NCI-H1048 (cell line): ENCODE measurements at places on chromosomes 6 and 20.

GRCh38 chr6:20463396-20463795, 61.7 kb downstream of the E2F3 start:
- DNase-seq: no peak

DNA sequence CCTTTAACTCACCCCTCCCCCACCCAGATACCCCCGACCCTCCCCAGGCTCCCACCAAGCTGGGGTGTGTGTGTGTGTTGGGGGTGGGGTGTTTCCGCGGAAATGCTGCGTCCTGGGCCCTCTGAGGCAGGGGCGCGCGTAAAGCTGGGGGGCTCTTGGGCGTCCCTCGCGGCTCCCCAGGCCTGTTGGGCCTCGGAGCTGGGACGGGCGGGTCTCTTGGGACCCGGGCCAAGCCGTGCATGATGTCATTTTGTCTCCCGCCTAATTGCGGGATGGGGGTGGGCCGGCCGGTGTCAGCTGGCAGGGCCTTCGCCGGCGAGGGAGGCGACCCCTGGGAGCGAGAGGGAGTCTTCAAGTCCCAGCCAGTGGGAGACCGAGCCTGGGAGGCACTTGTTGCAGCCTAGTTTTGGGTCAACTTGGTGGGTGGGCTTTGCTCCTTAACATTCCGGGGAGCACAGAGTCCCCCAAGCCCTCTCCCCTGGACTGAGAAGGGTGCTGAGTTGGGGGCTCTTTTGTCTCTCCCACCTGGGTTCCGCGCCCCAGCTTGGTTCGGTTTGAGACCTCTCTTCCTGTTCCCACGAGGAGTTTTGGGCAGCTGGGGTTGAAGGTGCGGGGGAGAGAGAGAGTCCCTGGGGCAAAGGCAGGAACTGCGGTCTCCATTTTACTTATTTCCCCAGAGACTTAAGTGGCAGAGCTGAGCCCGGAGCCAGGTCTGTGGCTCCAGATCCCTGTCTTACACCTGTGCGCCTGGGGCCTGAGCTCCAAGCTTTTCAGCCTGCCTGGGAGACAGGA, 623 bp downstream of the MYBL2 start:
- no peak for DNase-seq

DNA sequence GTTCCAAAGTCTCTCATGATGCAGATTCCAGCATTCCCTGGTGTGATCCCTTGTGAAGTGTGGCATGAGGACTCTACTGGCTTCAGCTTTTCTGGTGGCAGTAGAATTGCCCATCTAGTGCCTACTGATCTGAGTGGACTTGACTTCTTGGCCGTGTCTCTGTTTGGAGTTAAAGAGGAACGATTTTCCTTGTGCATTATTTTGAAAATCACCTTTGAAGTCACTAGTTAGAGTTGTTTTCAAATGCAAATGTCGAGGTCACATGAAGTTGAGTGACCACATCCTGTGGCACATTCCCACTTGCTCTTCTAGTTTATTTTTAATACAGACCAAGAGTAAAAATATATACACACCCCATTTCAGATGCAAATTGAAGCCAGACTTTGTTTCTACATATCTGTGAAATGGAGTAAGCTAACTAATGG, 270.7 kb upstream of the TAB2 start:
- no peak for DNase-seq

- DNase-seq: no peak
These were observed 22.0 kb upstream of the RIPK1 start for GRCh38 chr6:3046295-3046694.

DNA sequence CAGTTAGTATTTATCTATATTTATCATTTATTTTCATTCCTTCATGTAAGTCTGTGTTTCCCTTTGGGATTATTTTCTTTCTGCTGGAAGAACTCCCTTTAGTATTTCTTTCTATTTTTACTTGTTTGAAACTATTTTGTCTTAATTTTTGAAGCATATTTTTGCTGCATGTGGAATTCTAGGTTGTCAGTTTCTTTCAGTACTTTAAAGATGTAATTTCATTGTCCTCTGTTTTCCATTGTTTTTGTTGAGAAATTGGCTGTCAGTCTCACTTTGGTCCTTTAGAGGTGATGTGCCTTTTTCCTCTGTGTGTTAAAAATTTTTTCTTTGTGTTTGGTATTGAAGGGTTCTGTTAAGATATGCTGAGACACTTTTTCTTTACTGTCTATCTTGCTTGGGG, 17.1 kb downstream of the RNF182 start:
- no peak for DNase-seq

GRCh38 chr6:98590997-98591396, 243.4 kb upstream of the POU3F2 start:
- DNase-seq: no peak

DNA sequence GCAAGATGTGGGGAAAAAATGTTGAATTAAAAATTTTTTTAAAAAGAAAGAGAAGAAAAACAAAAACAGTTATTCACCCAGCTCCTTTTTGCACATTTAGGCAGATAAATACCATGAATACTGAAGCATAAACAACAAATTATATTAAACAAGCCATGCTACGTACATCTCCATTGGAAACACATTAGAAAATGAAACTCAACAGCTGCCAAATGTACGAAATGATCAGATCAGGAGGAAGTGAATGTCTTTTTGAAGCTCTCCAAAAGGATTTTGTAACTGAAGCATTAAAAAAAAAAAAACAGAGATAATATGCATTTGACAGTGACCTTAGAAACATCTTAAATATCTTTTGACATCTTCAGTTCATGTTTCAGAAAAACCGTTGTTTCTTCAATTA, 56.7 kb downstream of the CD83 start:
- no peak for DNase-seq

- no peak for DNase-seq
These were observed 148.2 kb downstream of the BCKDHB start for GRCh38 chr6:80254716-80255115.

DNA sequence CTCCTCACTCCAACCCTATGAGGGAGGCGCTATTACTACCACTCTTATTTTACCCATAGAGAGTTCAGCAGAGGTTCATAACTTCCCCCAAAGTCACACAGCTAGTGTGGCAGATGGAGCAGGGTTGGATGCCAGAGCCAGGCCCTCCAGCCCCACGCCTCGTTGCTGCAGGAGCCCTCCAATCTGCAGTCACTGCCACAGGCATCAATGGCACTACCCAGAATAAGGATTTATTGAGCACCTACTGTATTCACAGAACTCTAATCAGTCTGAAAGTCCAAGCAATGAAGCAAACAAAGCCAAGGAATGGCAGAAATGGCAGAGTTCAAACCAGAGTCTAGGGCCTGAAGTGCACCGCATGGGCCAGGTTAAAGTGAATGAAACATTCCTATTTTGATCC, 144.9 kb downstream of the LPA start:
- DNase-seq: no peak

DNA sequence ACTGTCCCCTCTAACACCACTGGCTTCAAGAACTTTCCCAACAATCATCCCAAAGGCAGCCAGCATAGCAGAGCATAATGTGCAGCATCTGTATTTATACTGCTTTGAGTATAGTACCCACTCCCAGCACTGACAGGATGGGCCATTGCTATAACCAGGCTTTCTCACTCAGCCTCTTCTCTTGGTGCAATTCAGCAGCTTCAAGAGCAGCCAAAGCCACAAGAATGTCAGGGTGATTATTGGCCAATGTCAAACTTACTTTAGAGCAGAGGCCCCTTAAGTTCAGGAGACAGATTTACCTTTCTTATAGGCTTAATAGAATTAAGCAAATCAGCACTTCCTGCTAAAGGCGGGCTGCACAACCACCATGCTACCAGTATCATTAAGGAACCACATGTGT, 232.4 kb upstream of the RSPO3 start:
- DNase-seq: no peak

GRCh38 chr6:96963809-96964208, 39.3 kb downstream of the KLHL32 start:
- DNase-seq: no peak

DNA sequence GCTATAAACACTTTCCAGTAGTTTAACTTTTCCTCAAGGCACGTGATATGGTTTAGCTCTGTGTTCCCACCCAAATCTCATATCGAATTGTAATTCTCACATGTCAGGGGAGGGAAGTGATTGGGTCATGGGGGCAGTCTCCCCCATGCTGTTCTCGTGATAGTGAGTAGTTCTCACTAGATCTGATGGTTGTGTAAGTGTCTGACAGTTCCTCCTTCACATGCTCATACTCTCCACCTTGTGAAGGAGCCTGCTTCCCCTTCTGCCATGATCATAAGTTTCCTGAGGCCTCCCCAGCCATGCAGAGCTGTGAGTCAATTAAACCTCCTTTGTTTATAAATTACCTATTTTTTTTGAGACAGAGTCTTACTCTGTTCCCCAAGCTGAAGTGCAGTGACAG, 127.9 kb downstream of the DTNBP1 start:
- DNase-seq: no peak

GRCh38 chr20:63520934-63521601, 503 bp downstream of the PPDPF start:
- peak; percentile 49 for DNase-seq

- DNase-seq: no peak
These were observed 77.6 kb downstream of the SRC start for GRCh38 chr20:37423545-37423944.

- no peak for DNase-seq
These were observed 124.9 kb upstream of the NRN1 start for GRCh38 chr6:6131492-6132109.

DNA sequence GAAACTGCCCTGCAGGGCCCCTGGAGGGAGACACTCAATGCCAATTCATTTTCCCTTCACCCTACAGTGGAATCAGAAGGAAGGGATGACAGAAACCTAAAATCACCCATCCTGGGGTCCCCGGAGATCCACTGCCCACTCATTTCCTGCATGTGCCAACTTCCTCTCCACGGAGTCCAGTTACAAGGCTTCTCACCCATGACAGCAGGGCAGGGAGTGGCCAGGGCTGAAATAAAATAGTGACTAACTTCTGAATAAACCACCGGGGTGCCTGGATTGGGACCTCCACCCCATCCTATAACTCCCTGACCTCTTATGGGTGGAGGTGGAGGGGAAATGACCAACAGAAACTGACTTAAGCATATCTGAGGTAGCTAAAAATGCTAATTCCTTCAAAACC, 362.3 kb downstream of the MAFB start:
- no peak for DNase-seq

- DNase-seq: peak; percentile 32
These were observed 20.8 kb upstream of the HCK start for GRCh38 chr20:32031007-32031958.

- no peak for DNase-seq
These were observed 48.2 kb downstream of the PLG start for GRCh38 chr6:160750276-160750689.

- no peak for DNase-seq
These were observed 7.7 kb upstream of the ISM1 start for GRCh38 chr20:13213335-13213734.

DNA sequence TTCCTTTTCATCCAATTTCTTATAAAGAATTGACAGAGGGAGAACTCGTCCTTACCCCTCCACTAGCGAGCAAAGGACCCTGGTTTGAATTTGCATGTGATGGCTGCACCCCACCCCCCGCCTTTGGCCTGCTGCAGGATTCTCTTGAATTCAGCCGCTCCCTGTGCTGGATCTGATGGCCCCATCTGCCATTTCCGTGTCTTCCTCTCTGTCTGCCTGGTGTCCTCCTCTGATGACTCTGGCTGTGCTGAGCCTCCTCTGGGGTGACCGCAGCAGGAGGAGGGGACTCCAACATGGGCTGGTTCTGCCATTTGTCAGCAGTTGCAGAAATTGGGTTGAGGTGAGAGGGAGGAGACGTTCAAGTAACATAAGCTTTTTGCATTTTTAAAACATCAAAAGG, 188.8 kb downstream of the DLL1 start:
- no peak for DNase-seq

DNA sequence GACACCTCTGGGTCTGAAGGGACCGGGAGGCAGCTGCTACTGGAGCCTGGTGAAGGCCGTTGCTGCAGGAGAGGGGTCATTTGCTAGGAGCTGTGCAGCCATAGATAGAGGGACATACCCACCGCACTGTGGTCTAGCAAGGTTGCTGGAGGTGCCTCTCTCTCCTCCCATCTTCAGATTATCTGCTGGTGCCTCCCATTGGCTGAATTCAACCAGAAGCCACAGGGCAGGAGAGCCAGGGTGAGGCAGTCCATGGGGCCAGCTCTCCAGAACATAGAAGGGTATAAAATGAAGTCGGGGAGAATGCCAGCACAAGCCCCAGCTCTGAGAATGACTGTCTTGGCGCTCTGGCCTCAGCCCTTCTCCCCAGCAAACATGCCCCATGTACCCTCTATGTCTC, 98.0 kb downstream of the VEGFA start:
- no peak for DNase-seq

DNA sequence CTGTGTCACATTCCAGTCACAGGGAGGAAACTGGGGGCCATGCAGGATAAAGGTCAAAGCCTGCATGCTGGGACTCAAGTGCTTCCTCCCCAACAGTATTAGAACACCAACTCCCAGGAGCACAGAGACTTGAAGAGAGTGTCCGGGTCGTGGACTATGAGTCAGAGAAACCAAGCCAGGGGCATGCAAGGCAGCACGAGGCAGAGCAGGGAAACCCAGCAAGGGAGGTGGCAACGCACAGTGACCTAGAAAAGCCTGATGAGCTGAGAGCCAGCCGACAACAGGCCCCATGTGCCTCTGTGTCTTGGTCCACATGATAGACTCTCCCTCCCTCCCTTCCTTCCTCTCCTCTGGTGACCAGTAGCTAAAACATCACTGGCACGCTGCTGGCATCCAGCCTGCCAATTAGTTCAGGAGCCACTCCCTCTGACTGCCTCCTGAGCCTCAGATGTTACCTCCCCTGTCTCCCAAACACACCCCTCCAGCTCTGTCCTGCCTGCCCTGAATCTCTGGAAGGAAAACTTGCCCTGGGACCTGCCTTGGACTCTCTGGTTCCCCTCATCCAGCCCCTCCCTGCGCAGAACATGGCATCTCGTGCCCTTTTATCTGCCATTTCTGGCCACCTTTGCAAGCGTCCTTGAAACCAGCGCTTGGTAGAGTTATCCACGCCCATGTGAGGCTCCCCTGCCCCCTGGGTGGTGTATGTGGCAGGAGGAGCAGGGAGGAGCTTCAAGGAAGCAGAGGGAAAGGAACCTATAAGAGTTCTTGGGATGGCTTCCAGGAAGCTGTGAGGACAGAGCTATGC, 16.2 kb upstream of the RNF39 start:
- DNase-seq: no peak

DNA sequence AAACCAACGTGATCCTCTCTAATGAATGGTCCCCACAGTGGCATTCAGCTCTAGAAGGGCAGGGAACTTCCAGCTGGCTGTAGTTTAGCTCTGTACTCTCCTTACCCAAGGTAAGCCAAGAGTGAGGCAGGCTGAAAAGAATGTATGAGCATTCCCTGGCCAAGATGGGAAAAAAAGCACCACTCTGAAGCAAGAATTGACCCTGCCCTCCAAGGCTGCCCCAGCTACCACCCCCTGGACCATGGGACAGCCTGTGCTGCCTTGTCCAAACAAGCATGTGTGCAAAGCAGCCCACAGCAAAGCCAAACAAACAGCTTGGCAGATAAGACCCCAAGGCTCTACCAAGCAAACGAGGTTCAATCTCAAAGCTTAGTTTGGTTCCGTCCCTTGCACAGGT, 73.9 kb downstream of the GFOD1 start:
- no peak for DNase-seq
